Effector CD4-positive, alpha-beta T cell (primary cell): ENCODE measurements at places on chromosomes 7 and 10.

DNA sequence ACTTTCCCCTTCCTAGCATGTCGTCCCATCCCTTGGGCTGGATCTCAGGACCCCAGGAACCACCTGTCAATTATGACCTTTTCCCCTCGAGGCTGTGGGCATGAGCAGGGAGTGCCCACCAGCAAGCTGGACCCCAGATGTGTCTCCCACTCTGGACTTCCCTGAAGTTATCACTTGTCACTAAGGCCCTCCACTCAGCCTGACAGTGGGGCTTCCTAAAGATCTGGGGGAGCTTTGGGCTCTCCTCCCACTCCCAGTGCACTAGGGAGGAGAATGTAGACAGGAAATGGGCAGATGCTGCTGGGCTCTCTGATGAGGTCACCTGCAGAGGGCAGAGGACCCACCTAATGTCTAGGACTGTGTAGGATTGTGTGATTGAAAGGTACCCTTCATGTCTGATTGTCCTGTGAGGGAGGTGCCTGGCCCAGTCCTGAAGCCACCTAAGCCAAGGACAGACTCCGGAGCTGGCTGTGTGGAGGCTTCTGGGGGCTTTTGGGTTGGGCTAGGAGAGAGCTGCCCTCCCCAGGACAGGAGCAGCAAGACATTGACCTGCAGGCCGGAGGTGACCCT lies 18.7 kb downstream of the MYO1G start:
- no peak for DNase-seq

GRCh38 chr7:93941945-93942344 lies 20.4 kb downstream of the GNG11 start:
- DNase-seq, result no peak

DNA sequence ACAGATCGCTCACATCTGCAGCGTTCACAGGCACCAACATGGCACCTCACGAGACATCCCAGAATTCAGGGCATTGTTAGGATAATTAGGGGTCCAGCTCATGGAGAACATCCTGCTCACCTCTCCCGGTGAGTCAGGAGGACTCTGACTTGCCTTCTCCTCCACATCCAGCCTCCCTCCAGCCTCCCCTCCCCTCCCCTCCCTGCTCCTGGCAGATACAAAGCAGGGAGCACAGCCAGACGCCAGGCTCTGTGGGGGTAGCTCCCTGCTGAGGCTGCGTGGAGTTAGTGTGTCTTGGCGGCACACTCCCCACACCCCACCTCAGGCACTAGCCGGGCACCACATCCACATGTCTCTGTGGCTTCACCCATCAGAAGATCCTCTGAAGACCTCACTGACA lies 320.6 kb downstream of the CXCL12 start:
- no peak for DNase-seq

DNA sequence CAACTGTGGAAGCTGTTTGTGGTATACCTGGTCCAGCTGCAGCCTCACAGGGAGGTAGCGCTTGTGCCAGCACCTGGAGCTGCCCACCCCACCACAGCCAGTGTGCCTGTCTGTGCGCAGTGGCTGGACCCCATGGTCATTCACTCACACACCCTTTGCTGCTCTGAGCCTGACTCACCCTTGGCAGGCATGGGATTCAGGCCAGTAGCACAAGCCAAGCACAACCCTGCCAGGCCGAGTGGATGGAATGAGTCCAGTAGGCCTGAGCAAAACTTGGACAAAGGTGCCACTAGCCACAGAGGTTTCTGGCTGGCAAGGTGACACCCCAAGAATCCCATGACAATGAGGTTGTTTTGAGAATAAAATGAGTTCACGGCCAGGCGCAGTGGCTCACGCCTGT lies 19.0 kb downstream of the RBM48 start:
- DNase-seq, result no peak

GRCh38 chr10:1343176-1343575 lies 287.0 kb downstream of the WDR37 start:
- no peak for DNase-seq

- DNase-seq, result no peak
Measured at GRCh38 chr10:27685681-27686080, 59.9 kb downstream of the MKX start.

- DNase-seq, result no peak
Measured at GRCh38 chr7:66604198-66604597, 24.5 kb upstream of the KCTD7 start.

DNA sequence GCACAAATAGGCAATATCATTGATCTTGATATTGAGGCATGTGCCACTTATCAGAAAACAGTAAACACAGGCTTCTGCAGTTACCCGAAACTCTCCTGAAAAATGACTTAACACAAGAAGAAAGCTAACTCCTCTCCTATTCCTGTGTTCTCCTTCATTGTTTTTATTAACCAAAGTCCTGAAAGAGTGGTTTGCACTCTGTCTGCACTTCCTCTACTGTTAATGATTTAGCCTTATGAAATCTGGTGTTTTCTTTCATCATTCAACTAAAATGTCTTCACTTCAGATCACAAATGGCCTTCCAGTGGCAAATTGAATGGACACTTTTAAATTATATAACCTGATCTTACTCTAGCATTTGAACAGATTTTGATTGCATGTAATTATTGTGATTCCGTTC lies 630.6 kb upstream of the PHF14 start:
- DNase-seq, result no peak

DNA sequence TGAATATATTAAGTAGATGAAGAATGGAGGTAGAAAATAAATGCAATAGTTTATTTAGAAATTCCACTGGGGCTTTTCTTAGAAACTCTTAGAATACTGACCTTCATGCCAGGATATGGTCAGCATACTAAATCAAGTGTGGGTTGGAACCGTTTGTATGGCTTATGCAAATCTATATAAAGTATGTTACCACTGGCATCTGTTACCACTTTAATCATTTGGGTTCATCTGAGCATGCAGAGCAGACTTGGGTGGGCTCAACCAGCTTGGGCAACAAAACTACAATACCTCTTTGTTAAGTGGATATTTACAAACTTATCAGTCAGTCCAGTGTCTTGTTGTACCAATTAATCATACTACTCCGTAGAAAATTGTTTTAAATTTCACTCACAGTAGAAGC lies 125.8 kb downstream of the CRPPA start:
- DNase-seq, result no peak

- DNase-seq, result no peak
Measured at GRCh38 chr10:126123466-126123865, 227.1 kb downstream of the FANK1 start.

DNA sequence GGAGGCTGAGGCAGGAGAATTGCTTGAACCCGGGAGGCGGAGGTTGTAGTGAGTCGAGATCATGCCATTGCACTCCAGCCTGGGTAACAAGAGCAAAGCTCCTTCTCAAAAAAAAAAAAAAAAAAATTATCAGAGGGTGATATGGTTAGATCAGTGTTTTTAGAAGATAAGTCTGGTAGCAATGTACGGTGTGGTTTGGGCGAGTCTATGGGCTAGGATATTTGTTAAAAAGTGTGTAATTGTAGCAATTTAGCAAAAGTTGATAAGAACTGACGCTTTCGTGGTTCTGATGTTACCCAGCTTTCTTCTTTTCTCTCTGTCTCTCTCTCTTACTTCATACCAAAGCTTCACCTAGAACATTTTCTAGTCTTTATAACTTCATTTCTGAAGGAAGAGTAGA lies 6.9 kb upstream of the CYP51A1 start:
- no peak for DNase-seq

GRCh38 chr7:29288181-29289091 lies 93.9 kb downstream of the CHN2 start:
- no peak for DNase-seq

- no peak for DNase-seq
Measured at GRCh38 chr7:48718731-48719378, 205.5 kb upstream of the CDC14C start.

DNA sequence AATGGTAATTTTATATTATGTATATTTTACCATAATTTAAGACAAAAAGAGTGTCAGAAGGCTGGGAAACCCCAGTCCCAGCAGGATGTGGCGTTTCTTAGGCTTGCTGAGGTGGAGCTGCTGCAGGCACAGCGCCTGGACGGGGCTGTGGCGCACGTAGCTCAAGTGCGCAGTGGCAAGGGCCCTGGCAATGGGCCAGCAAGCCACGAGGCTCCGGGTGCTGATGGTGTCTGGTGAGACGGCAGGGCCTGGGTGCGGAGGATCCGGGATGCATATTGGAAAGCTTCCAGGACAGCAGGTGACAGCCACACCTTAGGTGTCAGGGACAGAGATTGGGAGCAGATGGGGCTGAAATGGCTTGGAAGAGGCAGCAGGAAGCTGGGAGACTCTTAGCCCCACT lies 37.2 kb downstream of the CLEC2L start:
- no peak for DNase-seq

DNA sequence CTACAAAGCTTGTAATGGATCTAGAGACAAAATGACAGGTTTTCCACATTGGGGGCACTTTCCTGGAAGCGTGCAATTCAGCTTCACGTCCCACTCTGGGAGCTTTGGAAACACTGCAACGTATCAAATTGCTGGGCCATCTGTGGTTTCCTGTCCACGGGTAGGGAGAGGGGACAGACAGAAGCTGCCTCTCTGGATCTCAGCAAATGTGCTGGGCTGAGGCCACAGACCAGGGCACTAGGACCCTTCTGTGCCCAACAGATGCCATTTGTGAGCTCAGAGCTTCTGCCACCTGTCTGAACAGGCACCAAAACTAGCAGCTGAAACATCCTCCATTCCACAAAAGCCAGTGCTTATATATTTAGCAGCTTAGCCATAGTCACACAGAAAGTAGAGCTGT lies 40.9 kb upstream of the FRMD4A start:
- DNase-seq, result no peak

- DNase-seq, result no peak
Measured at GRCh38 chr10:55224007-55224781, 423.2 kb upstream of the PCDH15 start.

DNA sequence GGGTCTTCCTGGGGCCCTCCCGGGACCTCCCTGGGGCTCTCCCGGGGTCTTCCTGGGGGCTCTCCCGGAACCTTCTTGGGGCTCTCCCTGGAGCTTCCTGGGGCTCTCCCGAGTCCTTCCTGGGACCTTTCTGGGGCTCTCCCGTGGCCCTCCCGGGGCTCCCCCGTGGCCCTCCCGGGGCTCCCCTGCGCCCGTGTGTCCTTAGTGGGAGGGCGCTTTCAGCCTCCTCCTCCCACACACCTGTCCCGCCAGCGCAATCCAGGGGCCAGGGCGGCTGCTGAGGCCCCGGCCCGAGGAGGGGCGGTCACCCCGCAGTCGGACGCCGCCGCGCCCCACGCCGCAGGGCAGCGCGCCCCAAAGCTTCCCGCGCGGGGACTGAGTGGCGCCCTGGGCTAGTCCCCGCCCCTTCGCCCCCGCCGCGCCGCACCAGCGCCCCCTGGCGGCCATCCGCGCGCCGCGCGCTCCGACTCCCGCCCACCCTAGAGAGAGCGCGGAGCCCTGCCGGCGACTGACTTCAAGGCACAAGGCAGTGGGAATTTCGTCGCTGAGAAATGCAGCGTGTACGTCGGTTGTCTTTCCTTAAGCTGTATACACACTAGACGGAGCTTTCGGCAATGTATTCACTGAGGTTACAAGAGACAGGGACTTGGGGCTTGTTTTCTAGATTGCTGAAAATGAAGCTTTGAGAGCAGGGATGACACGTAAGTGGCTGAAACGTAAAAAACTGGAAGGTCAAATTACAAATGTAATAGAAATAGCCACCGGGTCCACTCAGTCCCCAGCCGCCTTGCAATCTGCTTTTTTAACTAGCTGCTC lies 47.1 kb downstream of the INSIG1 start:
- DNase-seq, result peak; percentile 78

DNA sequence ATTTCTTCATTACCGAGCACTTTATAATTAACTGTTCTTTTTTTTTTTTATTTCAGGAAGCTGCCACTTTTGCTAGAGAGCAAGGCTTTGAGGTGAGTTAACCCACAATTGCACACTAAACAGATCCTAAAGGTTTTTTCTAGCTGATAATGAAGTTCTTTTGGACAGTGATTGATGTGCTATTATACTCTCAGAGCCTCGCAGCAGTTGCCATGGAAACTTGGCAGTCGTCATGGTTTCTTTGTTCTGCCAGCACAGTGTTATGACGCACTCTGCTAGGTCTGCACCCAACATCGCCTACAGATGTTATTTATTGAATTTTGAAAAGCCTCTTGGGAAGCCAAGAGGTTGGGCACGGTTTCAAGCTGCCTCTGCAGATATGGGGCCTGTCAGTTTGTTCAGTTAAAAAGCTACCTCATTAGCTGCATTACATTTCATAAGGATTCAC lies 237.2 kb upstream of the KAT6B start:
- DNase-seq, result peak; percentile 88

DNA sequence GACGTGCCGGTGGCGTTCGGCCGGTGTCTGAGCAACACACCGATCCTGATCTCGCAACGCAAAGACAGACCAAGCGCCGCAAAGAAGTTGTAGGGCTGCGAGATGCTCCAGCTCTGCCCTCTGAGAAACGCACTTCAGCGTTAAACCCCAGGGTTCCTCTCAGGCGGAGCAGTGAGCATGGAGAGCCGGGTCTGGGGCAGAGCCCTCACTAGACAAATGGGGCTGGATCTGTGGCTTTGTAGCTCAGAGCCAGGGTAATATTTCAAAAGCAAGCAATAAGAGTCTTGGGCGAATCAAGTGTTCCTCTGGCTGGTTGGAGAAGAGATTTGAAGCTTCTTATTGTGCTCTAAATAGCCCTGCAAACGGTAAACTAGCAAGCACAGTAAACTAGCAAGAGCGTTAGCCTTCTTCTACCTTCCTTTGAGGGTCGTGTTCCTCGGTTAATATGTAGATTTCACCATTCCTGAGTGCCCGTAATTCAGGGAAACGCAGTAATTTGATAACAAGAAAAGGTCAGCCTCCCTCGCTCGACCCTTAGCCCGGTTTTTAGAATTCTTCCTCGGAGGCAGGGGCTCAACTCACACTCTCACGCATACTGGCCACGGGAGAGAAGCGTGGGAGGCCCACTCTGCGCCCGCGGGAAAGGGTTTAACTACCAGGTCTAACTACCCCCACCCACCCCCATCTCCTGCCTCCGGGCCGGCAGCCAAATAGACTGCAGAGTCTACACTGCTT lies 6.7 kb downstream of the SKAP2 start:
- no peak for DNase-seq

GRCh38 chr7:155166673-155167370 lies 96.7 kb downstream of the HTR5A start:
- DNase-seq, result no peak

DNA sequence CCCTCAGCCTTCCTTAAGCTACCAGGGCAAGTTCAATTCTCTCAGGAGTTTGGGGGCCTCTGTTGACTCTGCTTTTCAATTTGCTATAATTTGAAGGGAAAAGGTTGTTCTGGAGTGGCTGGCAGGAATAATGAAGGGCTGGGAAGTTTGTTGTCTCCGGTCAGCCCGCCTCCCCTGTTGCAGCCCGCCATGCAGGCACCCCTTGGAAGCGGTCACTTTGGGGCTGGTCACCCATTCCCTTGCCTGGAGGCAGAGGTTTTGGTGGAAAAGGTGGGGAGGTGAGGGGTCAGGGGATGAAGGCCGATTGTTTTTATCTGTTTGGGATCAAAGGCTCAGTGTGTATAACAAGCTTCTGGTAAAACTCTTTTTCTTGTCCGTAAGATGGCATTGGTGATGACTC lies 79.1 kb downstream of the GRK5 start:
- no peak for DNase-seq
